ENCODE measurements at places on chromosomes 1 and 21. TPM values are rescaled to one million over a fixed set of nuclear protein-coding genes. Genes with fewer than 3 reads are reported as not detected.

CD247 gene
- 5.6 TPM for total RNA-seq

HS2ST1 gene
- total RNA-seq: 22.5 TPM

DNA sequence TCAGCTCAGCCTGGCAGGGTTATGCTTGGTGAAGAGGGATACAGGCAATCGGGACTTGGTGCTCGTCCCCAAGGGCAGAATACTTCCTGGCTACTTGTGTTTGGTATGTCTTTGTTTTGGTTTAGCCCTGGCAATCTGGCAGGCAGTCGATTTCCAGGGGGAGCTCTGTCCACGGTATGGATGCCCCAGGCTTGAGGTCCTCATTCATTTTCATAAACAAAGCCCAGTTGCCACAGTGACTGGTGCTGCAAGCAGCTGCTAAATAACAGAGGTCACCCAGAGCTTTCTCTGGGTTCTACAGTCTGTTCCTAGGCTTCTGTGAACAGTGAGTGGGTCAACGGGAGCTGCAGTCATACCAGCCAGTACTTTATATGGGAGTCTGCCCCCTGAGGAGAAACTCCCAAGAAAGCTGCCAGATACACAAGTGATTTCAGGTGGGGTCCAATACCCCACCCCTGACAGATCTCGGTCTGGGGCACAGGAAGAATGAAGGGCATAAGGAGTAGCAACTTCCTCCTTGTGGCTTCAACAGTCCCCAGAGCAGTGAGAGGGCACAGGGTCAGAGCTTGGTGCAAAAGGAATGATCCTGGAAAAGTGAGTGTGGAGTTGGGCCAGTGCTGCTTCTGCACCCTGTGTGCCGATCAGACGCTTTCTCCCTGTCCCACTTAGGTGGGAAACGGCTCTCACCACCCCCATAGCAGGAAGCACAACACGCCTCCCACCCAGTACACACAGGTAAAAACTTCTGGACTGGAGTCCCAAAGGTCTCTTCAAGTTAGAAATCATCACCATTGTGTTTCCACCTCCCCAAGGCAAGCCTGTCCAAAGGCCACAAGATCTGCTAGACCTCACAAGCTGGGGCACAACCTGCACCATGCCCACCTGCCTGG is 55.5 kb downstream of the TGFBR3 start:
- peaks cover 30% of the 10 kb centered on the region for H3K4me1 ChIP-seq
- no peaks in the 10 kb centered on the region for H3K36me3 ChIP-seq
- H3K27me3 ChIP-seq: no peaks in the 10 kb centered on the region
- peak overlapping the region; percentile 64 for H3K27ac ChIP-seq
- DNase-seq: no peak
- H3K4me3 ChIP-seq: no peak overlapping the region

DNA sequence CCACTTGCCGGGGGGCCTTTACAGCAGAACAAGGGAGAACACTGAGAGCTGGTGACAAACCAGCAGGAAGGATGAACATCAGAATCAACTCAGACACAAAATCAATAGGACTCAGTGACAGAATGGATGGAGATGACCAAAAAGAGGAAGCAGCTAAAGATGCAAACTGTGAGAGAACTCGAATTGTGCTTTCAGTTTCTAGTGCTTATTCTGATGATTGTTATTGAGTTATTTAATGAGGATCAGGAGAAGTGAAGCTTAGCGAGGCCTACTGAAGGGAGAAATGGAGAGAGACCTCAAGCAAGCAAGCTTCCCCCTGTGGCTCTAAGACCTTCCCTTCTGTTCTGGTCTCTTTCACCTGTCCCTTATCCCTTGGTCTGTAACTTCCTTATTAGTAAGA is 30.3 kb upstream of the TMEM125 start:
- no peaks in the 10 kb centered on the region for H3K27me3 ChIP-seq
- no peak for DNase-seq
- H3K27ac ChIP-seq: no peak overlapping the region
- peaks cover 3% of the 10 kb centered on the region for H3K4me1 ChIP-seq
